ENCODE measurements at places on chromosomes 2 and 18.

GRCh38 chr2:162086904-162087303 lies 12.9 kb upstream of the DPP4 start:
- DNase-seq, result no peak

- no peak for DNase-seq
These were observed 470.0 kb upstream of the GCFC2 start for GRCh38 chr2:76180676-76181075.

- DNase-seq, result no peak
These were observed 427.1 kb upstream of the CNTNAP5 start for GRCh38 chr2:123597988-123598387.

GRCh38 chr18:22564036-22564435 lies 146.3 kb upstream of the CTAGE1 start:
- DNase-seq, result no peak

- DNase-seq, result no peak
These were observed 24.7 kb upstream of the DARS1 start for GRCh38 chr2:136010126-136010525.

- no peak for DNase-seq
These were observed 62.1 kb downstream of the GBX2 start for GRCh38 chr2:236105955-236106607.

All from activated CD8-positive, alpha-beta memory T cell treated with anti-CD3 and anti-CD28 coated beads, Interleukin-2, amount 50 U/mL, for 4 hours (primary cell).